ENCODE measurements at places on chromosomes 2 and 18.

DNA sequence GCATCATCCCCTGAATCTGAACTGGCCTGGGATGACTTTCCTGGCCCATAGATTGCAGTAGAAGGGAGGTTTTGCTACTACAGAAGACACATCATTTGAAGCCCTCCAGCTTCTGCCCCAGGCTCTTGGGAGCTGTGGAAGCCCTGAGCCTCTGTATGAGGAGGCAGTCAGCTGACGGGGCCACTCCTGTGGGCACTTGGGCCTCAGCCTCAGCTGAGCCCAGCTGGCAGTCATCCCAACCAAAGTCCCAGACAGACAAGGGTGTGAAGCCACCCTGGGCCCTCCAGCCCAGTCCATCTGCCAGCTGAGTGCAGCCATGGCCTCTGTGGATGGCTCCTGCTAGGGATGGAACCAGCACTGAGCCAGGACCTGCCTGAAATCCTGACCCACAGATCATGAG, 502.3 kb upstream of the HS6ST1 start:
- DNase-seq, result no peak

DNA sequence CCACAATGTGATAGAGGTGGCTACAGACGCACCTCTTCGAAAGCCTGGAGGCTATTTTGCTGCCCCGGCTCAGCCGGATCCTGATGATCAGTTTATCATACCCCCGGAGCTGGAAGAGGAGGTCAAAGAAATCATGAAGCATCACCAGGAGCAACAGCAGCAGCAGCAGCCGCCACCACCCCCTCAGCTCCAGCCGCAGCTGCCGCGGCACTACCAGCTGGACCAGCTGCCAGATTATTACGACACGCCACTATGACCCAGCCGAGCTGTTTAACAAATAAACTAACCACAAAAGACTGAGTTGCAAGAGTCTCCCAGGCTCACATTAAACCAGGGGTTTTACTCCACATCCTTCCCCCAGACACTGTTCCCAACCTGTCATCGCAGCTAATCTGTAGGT, 263.8 kb downstream of the PHLPP1 start:
- peak; percentile 49 for DNase-seq

DNA sequence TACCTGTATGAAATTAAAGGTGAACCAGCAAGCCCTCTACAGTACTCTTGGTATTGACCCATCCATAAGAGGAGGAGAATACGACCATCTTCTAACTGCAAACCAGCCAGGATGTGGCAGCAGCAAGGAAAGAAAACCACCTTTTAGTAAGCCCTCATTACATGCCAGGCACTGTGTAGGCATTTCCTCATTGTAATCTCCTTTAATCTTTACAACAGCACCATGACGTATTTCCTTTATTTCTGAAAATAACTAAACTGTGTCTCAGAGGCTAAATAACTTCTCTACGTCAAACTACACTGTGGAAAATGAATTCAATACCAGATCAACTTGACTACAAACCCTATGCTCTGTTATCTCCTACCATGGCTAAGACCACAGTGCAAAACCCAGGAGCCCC, 18.2 kb downstream of the WDR35 start:
- no peak for DNase-seq

GRCh38 chr2:109285244-109285651, 156.2 kb downstream of the SH3RF3 start:
- no peak for DNase-seq

DNA sequence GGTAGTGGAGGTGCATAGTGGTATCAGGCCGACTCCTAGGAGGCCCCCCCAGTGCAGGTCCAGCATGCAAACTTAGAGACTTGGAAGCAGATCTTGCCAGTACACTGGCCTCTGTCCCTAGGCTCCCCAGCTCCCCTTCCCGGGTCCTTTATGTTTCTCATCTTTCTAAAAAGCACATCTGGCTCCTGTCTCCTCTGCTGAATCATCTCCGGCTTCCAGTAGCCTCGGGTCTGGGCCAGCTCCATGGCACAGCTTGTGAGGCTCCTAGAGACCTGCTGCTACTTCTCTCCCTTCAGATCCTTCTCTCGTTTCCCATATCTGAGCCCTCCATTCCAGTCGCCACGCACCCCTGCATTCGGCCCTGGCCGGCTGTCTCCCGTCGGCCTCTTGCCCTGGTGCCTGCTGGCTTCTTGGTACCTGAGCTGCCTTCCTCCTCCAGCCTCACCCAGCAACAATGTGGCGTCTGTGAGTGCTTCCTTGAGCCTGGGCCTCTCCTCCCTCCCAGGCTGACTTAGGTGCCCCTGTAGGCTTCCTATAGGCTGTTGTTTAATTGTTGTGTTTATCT, 6.6 kb downstream of the TRAF3IP1 start:
- DNase-seq, result no peak

GRCh38 chr2:58207189-58207588, 33.9 kb downstream of the FANCL start:
- DNase-seq, result no peak

GRCh38 chr2:37599688-37600525, 71.5 kb downstream of the CDC42EP3 start:
- DNase-seq, result no peak

DNA sequence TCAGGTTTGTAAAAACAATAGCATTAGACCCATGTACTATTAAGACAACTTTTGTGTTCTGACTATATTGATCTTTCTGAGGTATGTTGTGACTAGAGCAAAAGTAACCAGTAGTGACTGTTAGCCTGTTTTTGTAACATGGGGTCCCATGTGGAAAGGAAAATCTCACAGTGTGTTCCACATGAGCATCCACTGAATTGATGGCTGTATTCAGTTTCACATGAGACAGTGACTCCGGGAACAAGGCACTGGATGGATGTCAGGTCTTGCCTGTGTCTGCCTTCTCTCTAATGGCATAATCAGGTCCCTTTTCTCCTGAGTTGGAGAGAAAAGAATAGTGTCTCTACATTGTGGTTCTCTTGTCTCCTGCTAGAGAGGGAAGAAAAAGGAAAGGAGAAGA, 27.5 kb downstream of the TMEM178A start:
- DNase-seq, result no peak

DNA sequence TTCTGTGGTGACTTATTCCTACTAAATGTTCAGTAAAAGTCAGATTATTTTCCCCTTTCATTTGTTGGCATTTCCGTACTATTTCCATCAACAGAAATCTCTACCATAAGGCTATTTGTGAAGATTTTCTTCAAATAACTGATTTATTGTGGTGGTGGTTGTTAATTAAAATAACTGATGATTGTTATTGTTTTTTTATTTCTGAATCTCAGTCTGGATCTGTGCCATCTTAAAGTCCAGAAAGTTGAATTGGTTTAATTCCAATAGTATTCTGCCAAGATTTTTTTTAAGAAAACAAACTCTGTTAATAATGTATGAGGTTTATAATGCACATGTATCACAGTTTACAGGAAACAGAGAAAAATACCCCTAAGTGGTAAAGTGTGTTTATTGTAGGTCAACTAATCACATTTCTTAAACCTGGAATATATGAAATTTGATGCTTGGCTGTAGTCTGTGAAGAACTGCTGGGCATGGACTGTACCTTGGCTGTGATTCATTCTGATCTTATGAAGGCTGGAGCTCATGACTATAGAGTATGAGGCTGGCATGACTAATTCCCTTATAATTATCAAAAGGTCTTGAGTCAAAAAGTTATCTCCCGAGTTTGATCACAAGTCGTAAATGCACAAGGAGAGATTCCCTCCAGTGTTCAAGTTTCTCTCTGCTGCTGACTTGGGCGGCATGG, 134.2 kb upstream of the RND3 start:
- no peak for DNase-seq

GRCh38 chr2:23692851-23693605, 233.9 kb downstream of the ATAD2B start:
- no peak for DNase-seq

GRCh38 chr2:65545837-65546805, 113.7 kb upstream of the SPRED2 start:
- peak; percentile 28 for DNase-seq

- no peak for DNase-seq
Observed at GRCh38 chr2:83650161-83650560, 808.9 kb downstream of the SUCLG1 start.

- DNase-seq, result no peak
Observed at GRCh38 chr2:41598161-41598894, 449.5 kb upstream of the PKDCC start.

GRCh38 chr2:98730707-98731040, 258 bp downstream of the MGAT4A start:
- DNase-seq, result no peak

GRCh38 chr2:206274434-206275311, at the start of gene ZDBF2:
Gene ZDBF2, plus strand, starts transcription at chr2:206274663. Its CDS starts 7,187 bp downstream, at chr2:206281850.
- peak; percentile 6 for DNase-seq

DNA sequence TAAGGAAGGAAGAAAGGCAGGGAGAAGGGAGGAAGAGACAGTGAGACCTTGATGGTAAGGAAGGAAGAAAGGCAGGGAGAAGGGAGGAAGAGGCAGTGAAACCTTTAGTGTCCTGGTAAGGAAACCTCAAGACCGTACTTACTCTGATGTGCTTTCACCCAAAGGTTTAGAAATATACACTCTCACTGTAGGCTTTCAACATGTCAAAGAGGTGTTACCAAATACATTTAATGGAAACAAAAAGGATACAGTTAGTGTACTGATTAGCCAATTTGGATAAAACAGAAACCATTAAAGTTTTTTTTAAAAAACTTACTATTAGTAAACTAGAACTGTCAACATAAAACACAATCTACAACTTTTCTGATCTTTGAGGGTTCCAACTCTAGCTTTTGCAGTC, 7.1 kb downstream of the FBXO15 start:
- DNase-seq, result no peak

DNA sequence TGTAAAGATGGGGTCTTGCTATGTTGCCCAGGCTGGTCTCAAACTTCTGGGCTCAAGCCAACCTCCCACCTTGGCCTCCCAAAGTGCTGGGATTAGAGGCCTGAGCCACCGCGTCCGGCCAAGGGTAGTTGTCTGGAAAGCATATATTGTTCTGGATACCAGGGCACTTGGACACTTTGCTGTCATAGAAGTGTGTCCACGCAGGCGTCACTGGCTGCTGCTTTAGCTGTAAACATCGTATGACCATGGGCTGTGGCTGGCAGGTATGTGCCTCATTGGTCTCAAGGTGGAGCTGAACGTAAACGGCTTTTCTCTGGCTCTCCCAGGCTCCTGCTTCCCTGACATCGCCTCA, 3.2 kb upstream of the GPR35 start:
- no peak for DNase-seq

GRCh38 chr2:219230059-219230540, 494 bp downstream of the ANKZF1 start:
- no peak for DNase-seq

- no peak for DNase-seq
Observed at GRCh38 chr2:238884122-238884811, 36.4 kb downstream of the TWIST2 start.

GRCh38 chr2:157305723-157306110, 19.9 kb downstream of the ERMN start:
- no peak for DNase-seq

DNA sequence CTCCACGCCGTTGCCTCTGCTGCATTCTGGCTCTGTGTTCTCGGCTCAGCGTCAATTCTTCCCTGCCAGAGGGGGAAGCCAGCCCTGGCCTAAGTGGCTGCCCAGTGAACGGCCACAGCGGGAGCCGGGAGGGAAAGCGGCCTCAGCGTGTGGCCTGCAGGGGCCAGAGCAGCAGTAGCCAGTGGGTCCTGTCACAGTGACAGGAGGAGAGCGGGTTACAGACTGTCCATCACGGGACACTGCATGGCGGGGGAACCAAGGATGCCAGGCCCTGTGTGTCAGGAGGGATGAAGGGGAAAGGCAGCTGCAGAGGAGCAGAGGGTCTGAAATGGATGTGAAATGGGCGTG, 39.7 kb downstream of the PDIA6 start:
- DNase-seq, result no peak

- no peak for DNase-seq
Observed at GRCh38 chr2:41909584-41909983, 138.2 kb upstream of the PKDCC start.

GRCh38 chr18:47754311-47755101, 176.0 kb downstream of the SMAD2 start:
- DNase-seq, result no peak

DNA sequence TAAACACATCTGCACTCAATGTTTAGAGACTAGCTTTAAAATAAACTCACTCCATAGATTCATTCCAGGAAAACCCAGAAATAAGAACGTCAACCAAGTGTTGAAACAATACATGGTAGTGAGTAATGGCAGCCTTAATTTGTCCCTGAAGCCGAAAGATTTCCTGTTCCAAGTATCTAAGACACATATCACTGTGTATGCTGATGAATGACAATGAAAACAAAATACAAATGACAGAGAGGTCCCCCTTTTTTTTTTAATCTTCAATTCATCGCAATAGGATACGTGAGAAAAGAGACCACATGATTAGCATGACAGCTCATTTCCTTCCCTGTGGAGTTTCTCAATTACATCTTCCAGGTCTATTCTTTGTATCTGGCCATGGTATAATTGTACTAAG, 160.5 kb upstream of the STK17B start:
- DNase-seq, result no peak

- no peak for DNase-seq
Observed at GRCh38 chr2:69615078-69615625, 28.4 kb downstream of the AAK1 start.
